ENCODE measurements at places on chromosomes 16 and 17. TPM values are rescaled to one million over a fixed set of nuclear protein-coding genes. Genes with fewer than 3 reads are reported as not detected.

The ALOX15 gene
- total RNA-seq, result under 0.01 TPM

The SEZ6L2 gene
- total RNA-seq, result 2.9 TPM

The NOB1 gene
- total RNA-seq, result 22.1 TPM

The ODAD4 gene
- total RNA-seq, result 0.26 TPM

The NUP85 gene
- total RNA-seq, result 21.4 TPM

The ZFP3 gene
- 0.53 TPM for total RNA-seq

The EVI2B gene
- not detected for total RNA-seq

The MYL11 gene
- total RNA-seq, result not detected

The OTOP3 gene
- under 0.01 TPM for total RNA-seq

The TBC1D3K gene
- not detected for total RNA-seq

The CTRB2 gene
- not detected for total RNA-seq

The ZNF19 gene
- total RNA-seq, result 2.6 TPM

The CDH8 gene
- 2.6 TPM for total RNA-seq

The LAT gene
- 0.38 TPM for total RNA-seq

The C16orf54 gene
- not detected for total RNA-seq

The SOST gene
- not detected for total RNA-seq

The BRIP1 gene
- total RNA-seq, result 2.3 TPM

The PPP1R1B gene
- not detected for total RNA-seq

The ZG16B gene
- total RNA-seq, result 0.90 TPM

The PPY gene
- not detected for total RNA-seq

The JUP gene
- total RNA-seq, result 227 TPM

The CPHXL2 gene
- not detected for total RNA-seq

The ESRP2 gene
- total RNA-seq, result 49.0 TPM

The HDAC5 gene
- 18.4 TPM for total RNA-seq

The TBX2 gene
- total RNA-seq, result 0.26 TPM

The CASKIN1 gene
- under 0.01 TPM for total RNA-seq

The CYLD gene
- total RNA-seq, result 27.9 TPM

The TBC1D16 gene
- 23.7 TPM for total RNA-seq

The SLC16A5 gene
- total RNA-seq, result 18.1 TPM

The KRTAP3-1 gene
- not detected for total RNA-seq

The ZNF597 gene
- 1.3 TPM for total RNA-seq

The ZNF205 gene
- 22.4 TPM for total RNA-seq

The KCNJ16 gene
- total RNA-seq, result not detected

The CPD gene
- total RNA-seq, result 164 TPM

The NLRC3 gene
- total RNA-seq, result not detected

The GPR179 gene
- total RNA-seq, result under 0.01 TPM

The BCAR1 gene
- total RNA-seq, result 32.5 TPM

The PLXDC1 gene
- under 0.01 TPM for total RNA-seq

The LPO gene
- not detected for total RNA-seq

The GLIS2 gene
- 0.77 TPM for total RNA-seq

The TNFAIP1 gene
- 29.0 TPM for total RNA-seq

The EXOC3L1 gene
- total RNA-seq, result not detected
